Bronchial epithelial cell (primary cell): ENCODE measurements at places on chromosomes 2 and 18.

GRCh38 chr2:180655393-180655792, 325.0 kb upstream of the UBE2E3 start:
- peak; percentile 58 for DNase-seq

DNA sequence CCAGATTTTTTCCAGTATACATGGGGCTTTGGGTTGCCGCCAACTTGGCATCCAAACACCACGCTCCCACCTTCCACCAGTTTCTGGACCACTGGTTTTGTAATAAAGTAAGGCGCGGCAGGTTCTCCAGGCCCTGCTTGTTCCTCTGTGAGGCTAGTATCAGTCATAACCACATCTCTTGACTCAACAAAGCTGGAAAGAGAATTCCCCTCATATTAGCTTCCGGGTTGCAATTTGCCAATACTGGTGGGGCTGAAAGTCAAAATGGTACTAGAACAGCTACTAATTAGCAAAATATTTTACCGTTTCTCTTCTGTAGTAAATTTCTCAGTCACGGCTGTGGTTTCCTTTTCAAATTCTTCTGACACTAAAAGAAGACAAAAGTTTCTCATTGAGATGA, 25.0 kb downstream of the TTN start:
- DNase-seq = no peak

DNA sequence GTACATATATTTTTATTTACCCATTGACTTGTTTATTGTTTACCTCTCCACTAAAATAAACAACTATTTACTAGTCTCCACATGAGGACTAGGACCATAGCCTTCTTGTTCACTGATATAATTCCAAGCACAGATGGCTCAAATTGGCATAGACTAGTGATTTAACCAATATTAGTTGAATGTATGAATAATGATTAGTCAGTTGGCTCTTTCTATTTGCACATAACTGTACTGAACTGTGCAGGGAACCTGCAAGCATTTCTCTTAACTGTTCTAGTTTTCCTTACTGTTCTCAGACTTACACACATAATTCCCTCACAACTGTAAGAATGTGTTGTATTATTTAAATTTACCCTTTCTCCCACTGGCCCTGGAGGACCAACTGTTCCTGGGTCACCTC, 91.9 kb downstream of the COL3A1 start:
- peak; percentile 32 for DNase-seq

GRCh38 chr2:16745466-16745865, 79.8 kb upstream of the CYRIA start:
- peak; percentile 58 for DNase-seq

GRCh38 chr2:152582081-152582480, 135.2 kb downstream of the PRPF40A start:
- no peak for DNase-seq

GRCh38 chr2:226524381-226524843, 275.2 kb downstream of the IRS1 start:
- peak; percentile 57 for DNase-seq

DNA sequence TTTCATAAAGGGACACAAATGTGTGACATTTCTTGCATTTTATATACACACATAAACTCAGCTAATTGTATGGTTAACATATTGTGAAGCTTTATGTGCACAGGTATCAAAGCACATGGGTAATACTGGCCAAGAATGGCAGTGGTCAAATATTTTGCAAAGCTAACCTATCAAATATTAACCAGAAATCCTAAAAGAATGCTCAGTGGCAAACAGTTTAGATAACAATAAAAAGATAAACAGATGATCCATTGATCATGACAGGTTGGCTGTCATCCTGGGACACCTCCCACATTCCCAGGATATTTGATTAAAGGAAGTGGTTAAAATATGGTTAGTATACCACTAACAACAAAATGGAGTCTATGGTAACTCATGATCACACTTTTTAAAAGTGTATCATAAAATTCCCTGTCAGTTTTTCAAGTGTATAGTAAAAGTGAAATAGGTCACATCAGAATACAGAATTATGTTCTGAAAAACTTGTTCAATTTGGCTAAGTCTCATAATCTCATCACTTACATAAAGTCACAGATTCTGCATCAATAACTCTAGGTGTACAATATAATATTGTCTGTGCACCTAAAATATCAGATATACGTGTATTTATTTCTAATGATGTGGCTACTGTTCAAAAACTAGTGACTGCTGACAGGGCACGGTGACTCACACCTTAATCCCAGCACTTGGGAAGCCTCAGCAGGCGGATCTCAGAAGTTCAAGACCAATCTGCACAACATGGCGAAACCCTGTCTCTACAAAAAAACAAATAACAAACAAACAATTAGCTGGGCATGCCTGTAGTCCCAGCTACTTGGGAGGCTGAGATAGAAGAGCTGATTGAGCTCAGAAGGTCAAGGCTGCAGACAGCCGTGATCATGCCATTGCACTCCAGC, 48.9 kb downstream of the CDH2 start:
- DNase-seq = peak; percentile 39
